Fibroblast of the aortic adventitia (primary cell): ENCODE measurements at places on chromosomes 5 and 9.

DNA sequence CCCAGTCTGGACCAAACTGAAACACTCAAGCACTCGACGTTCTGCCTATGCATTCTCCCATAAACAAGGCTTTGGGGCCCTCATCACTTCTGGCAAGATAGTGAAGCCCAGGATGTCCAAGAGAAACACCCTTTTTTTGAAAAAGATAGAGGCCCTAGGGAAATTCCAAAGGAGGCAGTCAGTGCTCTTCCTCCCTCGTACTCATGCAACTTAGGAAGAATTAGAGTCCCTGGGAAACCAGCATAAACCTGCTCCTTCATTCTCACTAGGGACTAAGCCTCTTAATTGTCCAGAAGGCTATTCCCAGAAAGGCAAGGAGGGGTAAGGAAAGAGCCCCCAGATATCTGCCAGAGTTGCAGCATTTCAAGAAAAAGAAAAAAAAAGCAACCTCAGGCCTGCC lies 7.8 kb upstream of the RUSC2 start:
- DNase-seq = peak; percentile 39

- no peak for DNase-seq
These were observed 21.5 kb downstream of the OBP2B start for GRCh38 chr9:133187561-133188005.

DNA sequence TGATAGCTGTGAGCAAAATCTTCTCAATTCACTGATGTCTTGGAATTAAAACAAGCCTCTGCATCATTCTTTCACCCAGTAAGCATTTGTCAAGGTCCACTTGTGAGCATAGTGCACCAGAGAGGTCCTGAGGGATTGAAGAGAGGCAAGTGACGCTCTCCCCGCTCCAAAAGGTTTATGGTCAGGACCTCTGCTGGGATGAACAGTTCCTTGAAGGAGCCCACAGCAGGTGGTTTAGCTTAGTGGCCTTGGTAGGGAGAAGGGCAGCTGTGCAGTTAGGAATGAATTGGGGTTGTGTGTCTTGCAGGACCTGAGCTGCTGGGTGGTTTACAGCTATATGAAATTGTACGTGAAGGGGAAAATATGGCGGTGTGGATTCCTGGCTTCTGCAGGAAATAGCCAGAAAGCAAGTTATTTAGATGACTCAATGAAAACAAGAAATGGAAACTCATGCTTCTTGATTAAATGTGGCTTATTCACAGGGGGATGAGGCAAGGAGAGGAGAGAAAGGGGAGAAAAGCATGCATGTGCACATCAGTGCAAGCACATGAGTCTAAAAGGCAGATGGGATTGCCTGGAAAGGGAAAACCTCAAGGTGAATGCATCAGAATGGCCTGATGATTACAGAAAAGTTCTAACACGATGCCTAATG lies 42.0 kb downstream of the SUB1 start:
- peak; percentile 17 for DNase-seq

- no peak for DNase-seq
These were observed 190.0 kb upstream of the GRAMD2B start for GRCh38 chr5:126233256-126233655.

GRCh38 chr9:134670851-134671281 lies 29.3 kb downstream of the COL5A1 start:
- no peak for DNase-seq

DNA sequence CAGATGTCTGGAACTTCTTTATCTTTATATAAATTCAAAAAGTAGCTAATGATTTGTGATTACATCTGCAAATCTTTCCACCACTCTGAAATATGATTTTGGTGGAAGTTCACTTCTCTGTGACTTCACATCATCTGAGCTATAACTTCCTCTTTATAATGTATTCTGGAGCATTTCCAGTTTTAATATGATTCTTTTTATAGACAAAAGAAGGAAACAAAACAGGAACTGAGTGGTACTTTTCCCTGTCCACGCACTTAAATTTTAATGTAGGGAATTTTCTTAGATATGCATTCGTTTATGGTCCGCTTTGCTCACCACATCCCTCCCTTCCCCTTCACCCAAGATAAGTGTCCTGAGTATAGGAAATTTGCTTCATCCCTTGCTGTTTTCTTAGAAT lies 333.5 kb downstream of the CHSY3 start:
- DNase-seq = no peak

DNA sequence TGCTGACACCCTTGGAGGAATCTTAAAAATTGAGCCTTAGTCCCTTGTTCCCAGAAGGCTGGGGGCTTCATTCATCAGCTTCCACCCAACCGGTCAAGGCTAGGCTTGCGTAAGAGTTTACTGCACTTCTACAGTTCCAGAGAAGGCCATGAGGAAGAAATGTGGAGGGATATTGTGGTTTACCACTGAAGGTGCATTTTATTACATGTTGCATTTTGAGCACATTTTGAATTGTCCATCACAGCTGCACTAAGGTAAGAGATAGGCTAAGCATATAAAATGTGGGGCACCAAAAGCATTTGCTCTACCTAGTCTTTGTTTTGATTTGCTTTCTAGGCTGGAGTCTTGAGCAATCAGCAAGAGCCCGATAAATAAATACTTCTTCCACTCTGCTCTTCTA lies 167.1 kb upstream of the PAPPA start:
- DNase-seq = no peak

- peak; percentile 22 for DNase-seq
These were observed 43.8 kb upstream of the CTSL start for GRCh38 chr9:87682085-87682484.

DNA sequence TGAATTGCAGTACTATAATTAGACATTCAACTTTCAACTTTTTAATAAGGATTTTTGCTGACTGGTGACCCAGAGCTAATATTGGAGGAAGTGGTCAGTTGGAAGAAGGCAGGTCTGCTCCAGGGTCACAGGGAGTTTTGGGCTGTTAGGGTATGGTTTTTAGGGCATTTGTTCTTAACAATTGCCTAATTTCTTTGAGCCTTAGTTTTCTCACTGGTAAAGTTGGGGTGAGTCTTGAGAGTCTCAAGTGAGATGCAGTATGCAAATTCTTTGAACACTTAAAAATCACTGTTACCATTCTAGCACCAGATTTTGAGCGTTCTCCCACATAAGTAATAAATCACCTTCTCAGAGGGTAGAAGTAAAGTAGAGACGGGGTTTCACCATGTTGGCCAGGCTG lies 50.9 kb downstream of the RMI1 start:
- DNase-seq = no peak

DNA sequence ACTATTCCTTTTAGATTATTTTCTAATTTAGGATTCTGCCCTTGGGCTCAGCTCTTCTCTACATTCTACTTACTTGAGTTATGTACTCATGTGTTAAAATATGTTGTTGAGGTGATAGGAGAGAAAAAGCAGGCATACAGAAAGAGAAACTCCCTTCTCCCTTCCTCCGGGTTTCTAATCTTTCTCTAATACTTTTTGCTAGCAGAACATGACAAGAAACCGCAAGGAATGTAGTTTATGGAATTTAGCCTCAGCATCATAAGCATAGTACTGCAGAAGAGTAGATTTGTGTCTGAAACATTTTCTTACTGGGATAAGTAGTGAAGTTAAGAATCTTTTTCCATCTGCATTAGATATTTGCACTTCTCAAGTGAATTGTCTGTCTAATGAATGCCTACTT lies 139.5 kb upstream of the CYLC2 start:
- no peak for DNase-seq

- DNase-seq = peak; percentile 83
These were observed 13.8 kb downstream of the EXOSC2 start for GRCh38 chr9:130707225-130707976.

GRCh38 chr9:91146391-91147019 lies 215.2 kb downstream of the AUH start:
- no peak for DNase-seq

- DNase-seq = peak; percentile 28
These were observed 38.3 kb downstream of the DAPK1 start for GRCh38 chr9:87535817-87536539.

DNA sequence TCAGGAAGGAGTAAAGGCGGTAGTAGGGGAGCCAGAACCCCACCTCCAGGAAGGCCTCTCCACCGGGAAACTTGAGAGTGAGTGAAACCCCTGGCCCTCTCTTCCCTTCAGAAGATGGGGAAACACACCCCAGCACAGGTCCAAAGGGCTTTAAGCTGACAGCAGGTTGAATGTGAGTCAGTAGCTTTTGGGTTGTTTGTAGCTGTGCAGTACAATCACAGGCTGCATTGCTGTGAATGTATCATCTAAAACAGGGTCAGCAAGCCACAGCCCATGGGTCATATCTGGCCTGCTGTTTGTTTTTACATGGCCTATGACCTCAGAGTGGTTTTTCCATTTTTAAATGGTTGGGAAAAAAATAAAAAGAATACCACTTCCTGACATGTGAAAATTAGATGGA lies 10.0 kb downstream of the OTULINL start:
- DNase-seq = no peak

DNA sequence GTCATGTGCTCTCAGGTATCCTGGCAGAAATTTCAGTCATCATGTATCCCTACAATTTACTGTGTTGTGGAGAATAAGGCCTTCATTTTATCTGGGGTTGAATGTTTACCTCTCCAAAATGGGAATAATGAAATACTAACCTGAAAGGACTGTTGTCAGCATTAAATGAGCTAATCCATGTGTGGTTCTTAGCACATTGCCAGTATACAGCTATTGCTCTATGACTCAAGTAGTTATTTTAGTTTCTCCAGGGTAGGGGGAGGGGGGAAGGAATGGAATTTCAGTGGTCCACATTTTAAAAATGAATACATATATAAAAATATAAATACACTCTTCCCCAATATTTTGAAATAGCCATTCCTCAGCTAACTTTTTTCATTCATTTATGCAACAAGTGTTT lies 3.5 kb downstream of the PAM start:
- DNase-seq = peak; percentile 61

DNA sequence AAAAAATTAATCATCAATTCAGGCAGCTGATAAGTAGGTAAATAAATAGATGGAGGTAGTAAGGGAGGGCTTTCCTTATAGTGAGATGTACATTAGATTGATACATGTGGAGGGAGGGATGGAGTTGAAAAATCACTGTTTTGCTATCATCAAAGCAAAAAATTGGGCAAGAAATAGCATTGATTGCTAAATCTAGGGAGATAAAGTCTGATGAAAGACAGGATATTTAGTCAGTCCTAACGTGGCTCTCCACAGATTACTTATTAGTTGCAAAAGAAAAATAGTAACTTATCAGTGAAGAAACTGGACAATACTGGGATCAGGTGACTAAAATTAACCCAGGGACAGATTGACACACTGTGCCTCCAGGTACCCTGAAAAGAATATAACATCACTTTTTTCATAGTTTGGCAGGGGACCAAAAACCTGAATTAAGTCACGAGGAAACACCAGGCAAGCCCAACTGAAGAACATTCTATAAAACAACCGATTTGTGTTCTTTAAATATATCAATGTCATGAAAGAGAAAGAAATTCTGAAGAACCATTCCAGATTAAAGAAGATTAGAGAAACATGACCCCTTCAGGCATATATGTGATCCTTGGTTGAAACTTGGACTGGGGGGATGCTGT lies 27.1 kb upstream of the GOLPH3 start:
- DNase-seq = peak; percentile 80

DNA sequence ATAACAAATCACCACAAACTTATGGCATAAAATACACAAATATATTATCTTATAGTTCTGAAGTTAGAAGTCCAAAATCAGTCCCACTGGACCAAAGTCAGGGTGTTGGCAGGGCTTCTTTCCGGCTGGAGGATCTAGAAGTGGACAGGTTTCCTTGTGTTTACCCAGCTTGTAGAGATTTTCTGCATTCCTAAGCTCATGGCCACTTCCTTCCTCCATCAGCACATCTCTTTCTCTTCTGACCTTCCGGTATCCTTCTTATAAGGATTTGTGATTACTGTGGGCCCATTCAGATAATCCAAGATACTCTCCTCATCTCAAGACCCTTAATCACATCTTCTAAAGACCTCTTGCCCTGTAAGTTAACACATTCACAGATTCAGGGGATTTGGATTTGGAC lies 97.6 kb downstream of the RAB3C start:
- no peak for DNase-seq

GRCh38 chr9:110451726-110452125 lies 114.1 kb upstream of the TXNDC8 start:
- DNase-seq = no peak

DNA sequence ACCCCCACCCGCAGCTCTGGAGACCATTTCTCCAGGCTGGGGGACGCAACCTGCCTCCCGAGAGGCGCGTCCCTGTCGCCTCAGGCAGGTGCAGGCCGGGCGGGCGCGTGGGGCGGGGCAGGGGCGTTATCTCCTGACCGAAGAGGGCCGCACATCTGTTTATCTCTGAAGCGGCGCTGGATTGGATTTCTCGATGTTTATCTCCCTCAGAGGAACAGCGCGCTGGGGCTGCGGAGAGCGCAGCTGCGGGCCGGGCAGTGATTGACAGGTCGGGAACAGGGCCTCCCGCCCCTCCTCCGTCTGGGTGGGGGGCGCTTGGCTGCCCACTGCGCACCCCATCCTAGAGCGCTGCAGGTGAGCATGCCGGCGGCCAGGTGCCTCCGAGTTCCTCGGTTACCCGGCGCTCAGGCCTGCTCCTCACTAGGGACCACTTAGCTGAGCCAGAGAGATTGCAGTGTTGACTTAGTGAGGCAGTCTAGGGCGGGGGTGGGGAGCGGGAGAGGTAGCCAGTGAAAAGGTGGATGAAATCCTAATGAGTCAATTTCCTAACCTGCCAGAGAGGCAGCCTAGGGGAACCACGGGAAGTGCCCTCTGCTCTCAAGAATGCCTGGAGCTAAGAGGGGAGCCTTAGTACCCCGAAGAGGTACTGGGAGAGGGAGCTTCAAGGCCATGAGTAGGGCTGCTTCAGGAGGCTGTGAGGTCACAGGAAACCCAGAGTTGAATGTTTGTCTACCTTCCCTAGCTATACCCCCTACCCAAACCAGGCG lies 39.6 kb upstream of the TIFAB start:
- peak; percentile 5 for DNase-seq

DNA sequence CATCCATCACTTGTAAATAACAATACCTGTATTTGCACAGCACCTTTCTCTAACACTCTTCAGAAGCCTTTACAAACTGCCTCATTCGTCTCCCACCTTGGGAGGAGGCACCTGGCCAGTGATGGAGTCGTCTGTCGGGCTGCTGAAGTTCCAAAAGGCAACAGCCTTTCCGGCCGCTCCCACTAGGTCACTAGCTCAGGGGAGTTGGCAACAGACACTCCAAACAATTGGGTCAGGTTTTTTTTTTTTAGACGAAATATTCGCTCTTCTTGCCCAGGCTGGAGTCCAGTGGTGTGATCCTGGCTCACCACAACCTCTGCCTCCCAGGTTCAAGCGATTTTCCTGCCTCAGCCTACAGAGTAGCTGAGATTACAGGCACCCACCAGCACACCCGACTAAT lies 4.0 kb downstream of the DAP start:
- DNase-seq = peak; percentile 17

DNA sequence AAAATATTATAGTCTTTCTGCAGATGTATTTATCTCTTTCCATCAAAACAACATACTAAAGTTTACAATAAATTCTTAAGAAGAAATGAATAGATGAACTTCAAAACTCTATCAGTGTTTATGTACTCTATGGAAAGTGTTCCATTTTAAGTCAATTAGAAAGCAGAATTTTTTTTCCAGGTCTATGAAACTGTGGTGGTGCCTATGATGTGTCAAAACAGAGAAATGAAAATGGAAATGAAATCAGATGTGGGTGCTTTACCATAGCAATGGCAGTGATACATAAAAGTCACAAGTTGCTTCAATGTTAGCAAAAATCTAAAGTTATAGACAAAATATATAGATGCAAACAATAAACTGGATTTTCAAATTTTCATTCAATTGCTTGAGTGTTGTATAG lies 97.3 kb downstream of the PTCH1 start:
- no peak for DNase-seq
